ENCODE measurements at places on chromosomes 2 and 18.

- no peak for DNase-seq
Measured at GRCh38 chr18:67433971-67434370, 82.5 kb downstream of the DSEL start.

GRCh38 chr2:138652378-138652777, 127.8 kb downstream of the NXPH2 start:
- DNase-seq, result no peak

- DNase-seq, result no peak
Measured at GRCh38 chr2:6401301-6401700, 464.4 kb downstream of the CMPK2 start.

DNA sequence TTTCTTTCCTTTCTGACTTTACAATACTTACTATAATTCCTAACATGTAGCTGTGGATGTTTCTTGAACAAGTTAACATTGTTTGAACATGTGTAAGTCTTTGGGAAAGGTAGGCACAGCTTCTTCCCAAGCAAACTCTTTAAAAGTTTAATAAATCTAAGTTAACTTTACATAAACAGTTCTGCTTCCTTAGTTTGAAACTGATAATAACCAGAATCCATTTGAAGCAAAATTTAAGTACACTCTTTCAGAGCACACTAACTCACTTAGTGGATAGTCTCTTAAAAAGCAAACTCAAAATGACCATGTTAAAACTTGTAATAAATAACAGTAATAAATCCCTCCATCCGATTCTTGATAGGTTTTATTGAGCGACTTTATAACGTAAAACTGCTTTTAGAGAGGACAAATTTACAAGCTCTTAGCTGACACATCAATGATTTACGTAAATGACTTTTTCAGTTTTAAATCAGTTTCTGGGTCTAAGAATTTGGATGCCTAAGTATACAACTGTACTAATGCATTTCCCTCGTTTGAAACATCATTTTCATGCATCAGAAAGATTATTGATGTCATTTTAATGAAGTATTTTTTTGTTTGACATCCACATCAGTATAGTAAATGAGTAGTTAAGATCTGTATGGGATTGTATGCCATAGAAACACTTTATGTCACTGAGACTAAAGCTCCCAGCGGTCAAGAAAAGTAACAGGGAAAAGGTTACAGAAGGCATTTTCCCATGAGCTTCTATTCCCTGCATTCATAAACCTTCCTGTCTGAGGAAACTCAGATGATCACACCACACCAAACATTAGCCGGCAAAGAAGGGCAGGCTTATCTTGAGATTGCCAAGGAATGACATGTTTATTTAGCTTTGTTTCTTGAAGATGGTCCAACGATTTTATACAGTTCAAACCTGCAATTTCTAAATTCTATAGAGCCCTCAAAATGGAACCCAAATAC, 67.5 kb downstream of the PDE1A start:
- DNase-seq, result no peak

GRCh38 chr2:107062173-107062572, 176.2 kb upstream of the ST6GAL2 start:
- no peak for DNase-seq
